ENCODE measurements at places on chromosomes 11 and 22. TPM values are rescaled to one million over a fixed set of nuclear protein-coding genes. Genes with fewer than 3 reads are reported as not detected.

Gene ACTN3
- total RNA-seq, result not detected

Gene MFRP
- total RNA-seq, result not detected

Gene PLEKHB1
- 29.5 TPM for total RNA-seq

Gene ANAPC15
- total RNA-seq, result 38.2 TPM

Gene KLHL35
- total RNA-seq, result not detected

Gene RTN4R
- total RNA-seq, result 2.4 TPM

Gene RPS19BP1
- total RNA-seq, result 159 TPM

Gene WNT7B
- not detected for total RNA-seq

Gene TUB
- 11.2 TPM for total RNA-seq

Gene HTR3A
- total RNA-seq, result not detected

Gene SMTNL1
- total RNA-seq, result not detected

Gene ISX
- total RNA-seq, result not detected

Gene APOBEC3A
- 4.4 TPM for total RNA-seq

Gene GUCY1A2
- total RNA-seq, result 2.5 TPM

Gene PRSS23
- 87.2 TPM for total RNA-seq

Gene OR4A5
- total RNA-seq, result not detected

Gene SEC14L6
- total RNA-seq, result 3.0 TPM

Gene ALKBH3
- total RNA-seq, result 34.3 TPM

Gene ACRV1
- not detected for total RNA-seq

Gene RBM14
- total RNA-seq, result 39.3 TPM

Gene OR5B21
- total RNA-seq, result not detected

Gene NFAM1
- 2.1 TPM for total RNA-seq

Gene EML3
- total RNA-seq, result 35.4 TPM

Gene UQCC3
- 8.7 TPM for total RNA-seq

Gene GRIA4
- not detected for total RNA-seq

Gene OR4D5
- not detected for total RNA-seq

Gene WT1
- total RNA-seq, result 2.7 TPM

Gene CD3D
- 1.5 TPM for total RNA-seq

Gene CSRP3
- total RNA-seq, result not detected

Gene FJX1
- total RNA-seq, result 0.93 TPM

Gene SPTBN2
- 19.5 TPM for total RNA-seq

Gene NDUFA6
- total RNA-seq, result 59.8 TPM

Gene OR52E8
- total RNA-seq, result not detected

Gene KRTAP5-10
- total RNA-seq, result not detected

Gene RTN3
- total RNA-seq, result 78.4 TPM

Gene OR51B2
- total RNA-seq, result not detected

Gene BTBD18
- not detected for total RNA-seq
